NCI-H2227 treated with DMSO at 0.1 percent for 48 hours (cell line): ENCODE measurements at places on chromosomes 4 and X.

DNA sequence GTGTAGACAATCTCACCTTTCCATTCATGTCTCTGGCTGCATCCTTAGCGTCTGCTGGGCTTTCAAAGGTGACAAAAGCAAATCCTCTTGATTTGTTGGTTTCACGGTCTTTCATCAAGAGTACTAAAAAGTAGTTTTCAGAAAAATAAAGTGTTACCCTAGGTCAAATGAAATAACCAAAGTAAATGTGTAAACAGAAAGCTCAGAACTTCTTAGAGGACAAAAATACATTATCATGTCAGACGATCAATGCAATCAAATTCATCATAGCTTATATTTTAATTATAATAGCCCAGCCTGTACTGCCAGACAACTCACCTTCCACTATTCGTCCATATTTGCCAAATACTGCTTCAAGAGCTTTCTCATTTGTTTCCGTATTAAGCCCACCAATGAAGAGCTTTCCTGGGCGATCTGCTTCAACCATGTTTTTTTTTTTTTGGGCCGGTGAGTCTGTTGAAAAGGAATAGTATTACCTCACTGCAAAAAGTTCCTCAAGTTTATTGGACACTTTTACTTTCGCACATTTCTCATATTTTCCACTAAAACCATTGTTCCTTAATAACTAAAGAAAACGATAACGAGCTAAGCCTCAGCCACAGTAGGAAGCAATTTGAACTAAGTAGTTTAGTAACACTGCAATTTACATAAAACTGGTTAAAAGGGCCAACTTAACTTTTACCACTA is 1.4 kb downstream of the RBMX start:
- DNase-seq: peak; percentile 23

GRCh38 chrX:1059576-1060561 is 152.6 kb downstream of the CRLF2 start:
- DNase-seq: no peak

DNA sequence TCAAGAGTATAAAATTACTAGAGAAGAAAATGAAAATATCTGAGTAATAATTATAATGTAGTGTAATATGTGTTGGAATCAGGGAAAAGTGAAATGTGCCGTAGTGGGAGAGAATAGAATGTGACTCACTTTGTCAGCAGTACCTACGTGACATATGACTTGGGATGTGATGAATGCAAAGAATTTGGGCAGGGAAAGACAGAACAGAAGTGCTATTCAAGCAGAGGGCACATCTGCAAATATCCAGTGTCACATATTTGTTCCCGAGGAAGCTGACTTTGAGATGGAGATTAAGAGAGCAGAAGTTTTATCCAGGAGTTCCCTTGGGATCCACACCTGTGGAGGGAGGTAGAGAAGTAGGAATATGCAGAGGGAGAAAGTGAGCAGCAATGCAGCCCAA is 69.3 kb upstream of the HS3ST1 start:
- DNase-seq: no peak

DNA sequence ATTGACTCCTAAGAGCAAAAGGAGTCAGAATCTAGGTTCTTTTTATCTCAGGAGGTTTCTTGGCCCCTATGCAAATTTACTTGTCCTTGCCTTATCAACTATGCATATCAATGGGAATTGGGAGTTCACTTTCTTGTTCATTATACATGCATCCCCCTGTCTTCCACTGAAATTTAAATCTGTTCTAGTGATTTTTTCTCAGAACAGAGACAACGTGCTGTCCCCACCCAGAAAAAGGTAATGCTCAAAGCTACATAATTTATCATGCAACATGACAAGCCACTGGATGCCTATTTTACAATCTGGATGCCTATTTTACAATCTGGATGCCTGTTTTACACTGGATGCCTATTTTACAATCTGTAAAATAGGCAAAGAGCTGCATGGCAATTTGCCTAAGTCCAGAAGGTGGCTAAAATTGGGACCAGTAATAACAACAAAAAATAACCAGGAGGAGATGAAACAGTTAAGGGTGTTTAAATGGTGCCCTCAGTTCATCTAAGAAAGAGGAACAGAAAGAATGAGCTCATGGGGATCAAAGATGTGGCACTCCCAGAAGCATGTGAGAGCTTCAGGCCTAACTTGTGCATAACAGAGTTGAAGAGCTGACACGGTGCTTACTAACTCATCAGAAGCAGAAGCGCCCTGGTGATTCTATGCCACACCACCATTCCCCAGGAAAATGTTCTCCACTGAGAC is 537.8 kb upstream of the BOD1L1 start:
- no peak for DNase-seq

DNA sequence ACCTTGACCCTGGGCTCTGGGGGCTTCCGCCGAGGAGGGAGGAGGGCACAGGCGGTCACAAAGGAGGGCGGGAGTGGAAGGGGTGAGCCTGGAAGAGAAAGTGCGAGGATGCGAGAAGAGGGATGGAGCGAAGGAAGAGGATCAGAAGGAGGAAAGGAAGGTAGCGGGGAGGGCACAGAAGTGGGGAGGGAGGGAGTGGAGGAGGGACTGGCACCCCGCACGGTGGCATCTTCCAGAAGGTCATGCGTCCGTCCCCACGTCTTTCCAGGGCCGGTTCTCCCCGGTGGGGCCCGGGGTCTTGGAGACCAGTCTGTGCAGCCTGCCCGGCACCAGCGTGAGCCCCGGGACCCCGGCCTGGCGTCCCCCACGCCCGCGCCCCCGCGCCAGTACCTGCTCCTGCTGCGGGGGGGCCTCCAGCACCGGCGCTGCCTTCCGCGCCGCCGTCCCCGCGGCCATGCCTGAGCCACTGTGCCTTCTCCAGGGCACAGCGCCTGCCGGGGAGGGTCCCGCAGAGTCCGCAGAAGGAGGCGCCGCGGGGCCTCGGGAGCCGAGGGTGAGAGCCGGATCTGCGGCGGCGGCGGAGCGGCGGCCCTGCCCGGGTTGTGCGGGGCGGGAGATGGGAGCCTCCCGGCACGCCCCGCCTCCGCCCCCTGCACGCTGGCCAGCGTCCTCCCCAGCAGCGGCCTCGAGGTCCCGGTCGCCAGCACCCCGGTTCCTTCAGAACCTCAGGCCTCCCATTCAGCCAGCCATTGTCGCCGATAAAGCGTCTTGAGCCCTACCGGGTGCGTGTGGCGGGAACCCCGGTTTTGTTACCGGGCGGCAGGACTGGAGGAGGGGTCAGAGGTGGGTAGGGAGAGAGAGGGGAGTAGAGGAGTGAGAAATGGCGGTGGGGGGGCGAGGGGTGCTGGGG is at the start of gene RNF175:
Gene RNF175 (minus strand): TSS at position 618 of the 910 bp plus-strand sequence. CDS start 162 bp downstream, at position 456.
- DNase-seq: no peak

GRCh38 chr4:182537031-182537795 is 294.0 kb downstream of the TENM3 start:
- DNase-seq: no peak
